ENCODE measurements at places on chromosomes 2 and 18. TPM values are rescaled to one million over a fixed set of nuclear protein-coding genes. Genes with fewer than 3 reads are reported as not detected.

SERPINB10 gene
- not detected for total RNA-seq

TIGD1 gene
- total RNA-seq = 2.3 TPM

FAM124B gene
- not detected for total RNA-seq

IL1F10 gene
- total RNA-seq = not detected

SOWAHC gene
- 14.2 TPM for total RNA-seq
